Ureter (tissue), 1 donor: ENCODE measurements at places on chromosomes 12 and 14. TPM values are rescaled to one million over a fixed set of nuclear protein-coding genes. Genes with fewer than 3 reads are reported as not detected.

The DBX2 gene
- total RNA-seq = 0.73 TPM

The LRP1 gene
- total RNA-seq = 180 TPM

The MSI1 gene
- 1.4 TPM for total RNA-seq

The FAR2 gene
- total RNA-seq = 10.1 TPM

The E2F7 gene
- 1.7 TPM for total RNA-seq

- DNase-seq = no peak
Measured at GRCh38 chr12:132429946-132430643, 59.9 kb upstream of the FBRSL1 start.

- DNase-seq = no peak
Measured at GRCh38 chr12:20547816-20548575, 147.1 kb upstream of the SLCO1C1 start.

- no peak for DNase-seq
Measured at GRCh38 chr12:22318108-22318737, 16.3 kb downstream of the ST8SIA1 start.

DNA sequence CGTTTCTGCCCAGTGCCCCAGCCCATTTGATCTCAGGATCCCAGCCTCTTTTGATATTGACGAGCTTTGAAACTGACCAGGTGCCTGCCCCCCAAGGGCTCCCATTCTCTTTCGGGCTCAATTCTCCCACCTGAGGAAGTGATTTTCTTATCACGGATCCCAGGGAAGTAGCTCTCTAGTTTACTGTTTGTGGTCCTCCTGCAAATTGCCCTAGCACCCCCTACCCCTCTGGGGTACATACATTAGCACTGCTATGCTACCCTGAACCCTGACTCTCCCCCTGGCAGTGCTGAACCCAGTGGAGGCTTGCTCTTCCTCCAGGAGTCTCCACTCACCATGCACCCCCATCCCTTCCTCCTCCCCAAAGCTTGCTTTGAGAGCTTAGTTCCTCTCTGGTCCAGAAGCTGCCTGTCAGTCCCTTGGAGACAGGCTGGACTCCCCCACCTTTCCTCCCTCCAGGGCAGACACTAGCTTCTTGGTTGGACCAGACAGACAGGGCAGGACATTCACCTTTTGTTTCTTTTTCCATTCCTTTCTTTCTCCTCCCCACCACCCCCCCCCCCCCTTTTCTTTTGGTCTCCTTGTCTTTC is 4.4 kb upstream of the TBX3 start:
- DNase-seq = no peak

DNA sequence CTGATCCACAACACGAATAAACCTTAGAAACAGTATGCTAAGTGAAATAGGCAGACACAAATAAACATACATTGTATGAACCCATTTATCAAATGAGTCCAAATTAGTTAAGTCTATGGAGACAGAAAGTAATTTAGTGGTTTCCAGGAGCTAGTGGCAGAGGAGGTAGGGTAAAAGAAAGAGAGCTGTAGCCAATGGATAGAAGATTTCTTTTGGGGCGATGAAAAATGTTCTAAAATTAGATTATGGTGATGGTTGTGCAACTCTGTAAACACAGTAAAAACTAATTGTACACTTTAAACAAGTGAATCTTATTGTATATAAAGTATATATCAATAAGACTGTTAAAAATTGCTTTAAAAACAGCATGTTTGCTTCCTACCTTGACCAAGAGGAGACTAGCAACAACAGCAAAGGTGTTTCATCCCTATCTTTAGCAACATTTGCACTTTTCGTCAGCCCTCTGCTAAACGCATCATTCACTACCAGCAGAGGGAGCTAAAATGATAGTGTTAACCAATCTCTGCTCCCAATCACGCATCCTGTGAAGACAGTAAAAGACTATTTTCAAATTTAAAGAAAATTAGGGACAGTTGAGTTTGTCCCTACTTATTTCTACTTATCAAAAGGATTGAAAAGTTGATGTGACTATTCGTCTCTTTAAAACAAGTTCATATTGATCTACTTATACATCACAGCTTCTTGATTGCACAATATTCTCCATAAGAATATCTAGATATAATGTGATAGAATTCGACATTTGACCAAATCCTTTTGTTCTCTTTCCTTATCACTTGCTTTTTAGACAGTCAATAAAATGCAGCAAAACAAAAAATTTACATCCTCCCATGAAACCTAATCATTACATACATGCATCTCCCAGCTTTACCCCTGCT is 24.0 kb upstream of the LGR5 start:
- DNase-seq = no peak

- DNase-seq = no peak
Measured at GRCh38 chr14:93078870-93079269, 36.9 kb downstream of the ITPK1 start.

GRCh38 chr12:129676411-129676810 is 227.4 kb downstream of the TMEM132D start:
- DNase-seq = no peak

- DNase-seq = no peak
Measured at GRCh38 chr14:50972734-50973133, 28.5 kb upstream of the PYGL start.

GRCh38 chr12:109627633-109628032 is 54.0 kb downstream of the MVK start:
- no peak for DNase-seq

GRCh38 chr12:118874698-118875548 is 106.4 kb upstream of the SRRM4 start:
- DNase-seq = no peak
